NCI-H2227 treated with DMSO at 0.1 percent for 48 hours (cell line): ENCODE measurements at places on chromosomes 5 and 9.

GRCh38 chr5:39757131-39757530, 332.4 kb upstream of the DAB2 start:
- no peak for DNase-seq

DNA sequence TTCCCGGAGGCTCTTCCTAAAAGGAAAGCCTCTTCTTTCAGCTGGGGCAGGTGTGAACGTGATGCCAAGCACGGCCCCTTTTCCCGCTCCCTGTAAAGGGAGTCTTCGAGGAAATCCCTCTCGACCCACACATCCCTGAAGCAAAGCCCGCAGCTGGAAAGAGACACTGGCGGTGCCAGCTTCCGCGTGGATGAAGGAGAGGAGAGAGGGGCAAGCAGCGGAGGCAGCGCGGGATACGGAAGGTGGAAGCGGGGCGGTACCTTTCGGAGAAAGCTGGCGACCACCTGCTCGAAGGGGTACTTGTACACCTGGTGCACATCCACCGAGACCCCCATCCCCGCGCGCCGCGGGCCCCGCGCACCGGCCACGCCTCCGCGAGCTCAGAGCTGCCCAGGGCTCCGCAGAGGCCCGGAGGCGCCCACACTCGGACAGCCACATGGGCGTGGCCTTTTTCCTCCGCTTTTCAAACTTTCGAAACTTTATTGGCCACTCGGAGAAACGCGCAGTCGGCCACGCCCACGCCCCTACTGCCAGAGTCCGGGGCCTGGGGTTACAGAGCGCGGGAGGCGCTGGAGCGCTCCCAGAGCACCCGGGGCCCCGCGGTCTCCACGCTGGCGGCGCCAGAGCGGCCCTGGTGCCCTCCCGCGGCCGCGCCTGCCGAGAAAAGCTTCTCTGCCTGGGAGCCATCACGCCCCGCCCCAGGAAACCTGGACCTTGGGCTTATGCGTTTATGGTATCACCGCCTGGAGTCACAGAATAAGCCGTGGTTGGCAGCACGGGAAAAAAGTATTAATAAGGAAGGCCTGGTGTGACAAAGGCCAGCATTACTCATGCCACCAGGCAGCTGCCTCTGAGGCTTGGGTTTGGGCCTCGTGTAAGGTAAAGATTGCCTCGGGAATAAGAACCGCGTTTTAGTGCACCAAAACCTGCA, at the start of gene PRELID2:
TSS of gene PRELID2 (minus strand) at position 426 of the 931 bp plus-strand sequence. CDS start at position 335, 91 bp downstream.
- peak; percentile 71 for DNase-seq

DNA sequence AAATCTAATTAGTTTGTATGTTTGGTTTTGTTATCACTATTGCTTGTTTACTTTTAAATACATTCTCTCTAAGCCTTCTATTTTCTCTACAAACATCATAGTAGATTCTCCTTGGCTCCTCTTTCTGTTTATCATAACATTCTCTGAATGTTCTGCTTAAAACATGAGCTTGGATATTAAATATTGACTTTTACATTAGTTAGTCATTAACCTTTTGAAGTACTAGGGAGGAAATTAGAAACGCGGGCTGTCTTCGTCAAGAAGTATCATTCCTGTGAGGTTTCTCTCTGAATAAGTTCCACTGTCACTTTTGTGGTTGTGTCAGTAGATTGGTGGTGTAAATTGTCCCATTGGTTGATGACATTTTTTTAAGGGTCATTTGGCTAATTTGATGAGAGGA, 821.5 kb downstream of the EFNA5 start:
- no peak for DNase-seq

- DNase-seq = no peak
These were observed 3.7 kb downstream of the DTWD2 start for GRCh38 chr5:118984602-118985001.

- DNase-seq = no peak
These were observed 206.5 kb downstream of the PAX5 start for GRCh38 chr9:36827593-36827992.

- DNase-seq = no peak
These were observed 290.6 kb downstream of the FBXL7 start for GRCh38 chr5:15790446-15791018.

DNA sequence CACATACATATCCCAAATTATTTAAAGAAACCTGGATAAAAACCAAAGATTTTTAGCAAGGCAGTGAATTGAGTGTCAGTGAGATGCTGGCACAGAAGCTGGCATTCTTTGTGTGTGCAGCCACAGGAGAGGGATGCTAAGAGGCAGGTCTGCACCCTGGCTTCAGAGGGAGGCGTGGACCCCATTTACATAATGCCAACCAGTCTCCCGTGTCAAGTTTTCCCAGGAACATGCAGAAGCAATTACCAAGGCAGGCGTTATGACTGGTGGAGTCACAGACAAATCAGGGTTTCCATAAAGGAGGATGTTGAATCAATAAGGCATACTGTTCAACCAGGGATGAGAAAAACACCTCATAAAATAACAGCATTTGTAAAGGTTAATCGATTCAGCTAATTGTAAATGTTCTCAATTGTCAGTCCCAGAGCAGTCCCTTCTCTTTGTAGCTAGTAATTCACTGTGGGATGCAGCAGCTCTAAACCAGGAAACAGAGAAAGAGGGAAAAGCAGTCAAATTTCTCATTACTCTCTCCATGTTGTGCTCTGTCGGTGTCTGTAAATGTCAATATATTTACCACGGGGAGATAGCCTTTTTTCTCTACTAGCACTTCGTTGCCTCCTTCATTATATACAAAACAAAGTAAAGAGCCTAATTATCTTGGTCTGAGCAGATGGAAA, 452.4 kb upstream of the GRAMD2B start:
- DNase-seq = peak; percentile 21

GRCh38 chr9:116154976-116155697, 1.5 kb downstream of the PAPPA start:
- no peak for DNase-seq

GRCh38 chr9:77166193-77166592, 11.1 kb upstream of the VPS13A start:
- no peak for DNase-seq

DNA sequence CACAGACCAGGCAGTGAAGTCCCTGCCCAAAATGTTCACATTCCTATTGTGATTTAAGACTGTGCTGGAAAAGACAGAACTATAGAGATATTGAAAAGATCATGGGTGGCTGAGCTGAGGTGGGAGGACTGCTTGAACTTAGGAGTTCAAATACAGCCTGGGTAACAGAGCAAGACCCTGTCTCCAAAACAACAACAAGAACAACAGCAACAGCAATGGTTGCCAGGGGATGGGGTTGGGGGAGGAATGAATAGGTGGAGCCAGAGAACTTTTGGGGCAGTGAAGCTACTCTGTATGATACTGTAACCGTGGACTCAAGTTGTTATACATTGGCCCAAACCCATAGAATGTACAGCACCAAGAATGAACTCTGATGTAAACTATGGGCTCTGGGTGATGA, 88.2 kb downstream of the DCP2 start:
- DNase-seq = no peak

DNA sequence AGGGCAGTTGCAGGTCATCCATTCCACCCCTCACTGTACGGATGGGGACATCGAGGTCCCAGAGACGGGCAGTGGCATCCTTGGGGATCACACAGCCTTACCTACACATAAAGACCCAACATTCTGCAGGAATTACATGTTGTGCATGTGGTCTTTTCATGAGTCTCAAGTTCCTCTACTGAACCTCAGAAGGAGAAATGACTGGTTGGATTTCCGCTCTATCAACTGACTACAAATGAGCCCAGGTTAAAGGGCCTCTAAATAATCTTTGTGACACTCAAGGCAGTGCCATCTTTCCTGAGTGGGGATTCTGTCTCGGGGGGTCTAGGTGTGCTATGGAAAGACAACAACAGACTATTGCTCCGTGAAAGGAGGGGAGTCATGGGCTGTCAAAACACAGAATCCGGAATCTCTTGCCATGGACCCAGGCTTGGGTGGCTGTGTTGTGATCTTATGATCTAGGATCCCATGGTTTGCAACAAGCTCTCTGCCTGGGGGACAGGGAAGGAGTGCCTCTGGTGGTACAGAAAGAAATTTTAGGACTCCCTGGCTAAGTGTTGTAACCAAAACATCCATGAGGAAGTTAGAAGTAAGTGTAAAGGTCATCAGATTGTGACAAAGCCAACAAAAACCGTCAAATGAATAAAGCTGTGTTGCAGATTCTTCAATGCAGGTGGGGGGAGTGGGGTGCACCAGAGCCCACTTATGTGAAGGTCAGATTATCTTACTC, 1.9 kb upstream of the SLC31A2 start:
- no peak for DNase-seq

GRCh38 chr5:122114501-122114900, 14.8 kb upstream of the ZNF474 start:
- DNase-seq = no peak

GRCh38 chr5:16550316-16550952, 66.4 kb downstream of the RETREG1 start:
- DNase-seq = no peak

GRCh38 chr9:113302792-113303418, at the start of gene RNF183:
RNF183 (minus strand) TSS chr9:113303376; CDS start chr9:113298184, 5,192 bp downstream.
- no peak for DNase-seq
